ENCODE measurements at places on chromosomes 4 and X. TPM values are rescaled to one million over a fixed set of nuclear protein-coding genes. Genes with fewer than 3 reads are reported as not detected.

Gene CT45A3
- total RNA-seq = 0.29 TPM

Gene SLC6A14
- total RNA-seq = not detected

Gene NDP
- total RNA-seq = not detected

Gene PDCL2
- total RNA-seq = not detected

Gene CTAG1B
- not detected for total RNA-seq

Gene TCEAL2
- not detected for total RNA-seq

Gene ZDHHC15
- not detected for total RNA-seq

Gene DCLK2
- 8.0 TPM for total RNA-seq

Gene JADE3
- 14.6 TPM for total RNA-seq
